Fibroblast of skin of back (primary cell): ENCODE measurements at places on chromosomes 6 and 20.

DNA sequence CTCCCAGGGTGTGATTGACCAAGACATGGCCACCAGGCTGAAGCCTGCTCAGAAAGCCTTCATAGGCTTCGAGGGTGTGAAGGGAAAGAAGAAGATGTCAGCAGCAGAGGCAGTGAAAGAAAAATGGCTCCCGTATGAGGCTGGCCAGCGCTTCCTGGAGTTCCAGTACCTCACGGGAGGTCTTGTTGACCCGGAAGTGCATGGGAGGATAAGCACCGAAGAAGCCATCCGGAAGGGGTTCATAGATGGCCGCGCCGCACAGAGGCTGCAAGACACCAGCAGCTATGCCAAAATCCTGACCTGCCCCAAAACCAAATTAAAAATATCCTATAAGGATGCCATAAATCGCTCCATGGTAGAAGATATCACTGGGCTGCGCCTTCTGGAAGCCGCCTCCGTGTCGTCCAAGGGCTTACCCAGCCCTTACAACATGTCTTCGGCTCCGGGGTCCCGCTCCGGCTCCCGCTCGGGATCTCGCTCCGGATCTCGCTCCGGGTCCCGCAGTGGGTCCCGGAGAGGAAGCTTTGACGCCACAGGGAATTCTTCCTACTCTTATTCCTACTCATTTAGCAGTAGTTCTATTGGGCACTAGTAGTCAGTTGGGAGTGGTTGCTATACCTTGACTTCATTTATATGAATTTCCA is 4.6 kb upstream of the SNRNP48 start:
- DNase-seq = no peak

DNA sequence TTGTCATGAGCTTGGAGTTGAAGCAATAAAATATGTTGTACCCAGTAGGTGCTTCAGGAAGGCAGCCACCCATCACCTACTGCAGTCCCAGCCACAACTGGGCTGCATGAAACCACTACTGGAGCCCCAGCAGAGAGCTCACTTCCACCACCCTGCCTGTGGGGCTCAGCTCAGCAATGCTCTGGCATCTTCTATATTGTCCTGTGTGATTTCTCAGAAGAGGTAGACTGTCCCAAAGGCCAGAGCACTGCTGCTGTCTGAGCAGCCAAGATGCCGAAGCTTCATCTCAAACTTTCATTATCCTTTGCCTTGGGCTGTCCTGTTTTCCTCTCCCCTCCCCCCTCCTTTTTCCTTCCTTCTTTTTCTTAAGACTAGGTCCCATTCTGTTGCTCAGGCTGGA is 126.9 kb downstream of the DHX35 start:
- no peak for DNase-seq

GRCh38 chr6:16007146-16007545 is 121.7 kb upstream of the MYLIP start:
- DNase-seq = no peak

DNA sequence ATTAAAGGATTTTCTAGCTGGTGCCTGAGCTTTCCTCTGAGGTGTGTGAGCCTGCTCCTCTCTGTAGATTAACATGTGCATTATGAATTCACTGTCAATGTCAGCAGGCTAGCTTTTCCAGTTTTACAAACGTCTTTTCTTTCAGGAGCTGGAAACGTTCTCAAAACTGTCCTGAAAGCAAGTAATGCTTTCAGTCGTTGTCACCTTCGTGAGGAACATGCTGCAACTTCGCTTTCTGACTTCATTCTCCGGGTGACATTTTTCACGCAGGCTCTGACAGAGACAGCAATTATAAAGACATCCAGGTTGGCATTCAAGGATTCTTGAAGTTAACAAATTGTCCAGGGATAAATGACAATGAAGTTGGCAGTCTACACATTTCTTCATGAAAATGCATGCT is 671.5 kb downstream of the DHX35 start:
- no peak for DNase-seq
